Breast epithelium (tissue), 4 donors: ENCODE measurements at places on chromosomes 4 and X.

DNA sequence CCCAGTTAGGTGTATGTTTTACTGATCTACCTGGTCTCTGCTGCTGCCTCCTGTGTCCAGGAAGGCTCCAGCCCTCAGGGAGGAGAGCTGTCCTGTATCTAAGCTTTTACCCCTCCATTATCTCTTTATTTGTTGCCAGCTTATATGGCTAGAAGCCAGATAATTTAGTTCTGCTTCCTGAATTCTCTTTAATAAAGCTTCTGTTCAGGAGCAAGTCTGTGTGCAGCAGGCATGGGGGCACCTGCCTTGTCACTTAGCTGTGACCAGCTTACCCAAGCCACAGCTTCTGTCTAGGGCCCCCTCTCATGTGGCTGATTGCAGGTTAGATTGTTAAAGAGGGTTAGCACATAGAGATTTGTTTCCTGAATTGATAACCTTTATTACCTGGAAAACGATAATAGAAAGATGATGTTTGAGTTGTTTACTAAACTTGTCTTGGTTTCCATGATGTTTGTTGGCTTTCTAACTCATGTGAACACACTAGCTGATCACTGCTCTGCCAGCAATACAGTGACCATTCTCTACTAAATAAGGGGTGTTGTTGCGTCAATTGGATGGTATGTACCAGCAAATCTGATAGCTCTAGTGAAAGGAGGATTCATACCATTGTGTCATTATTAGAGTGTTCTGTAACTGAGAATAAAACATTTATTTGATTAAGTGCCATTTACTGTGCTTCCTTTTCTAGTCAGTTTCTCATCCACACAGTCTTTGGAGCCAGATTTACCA is 189.8 kb upstream of the ANK2 start:
- no peak overlapping the region for H3K4me3 ChIP-seq
- DNase-seq, result no peak
- H3K4me1 ChIP-seq, result no peaks in the 10 kb centered on the region
- no peak overlapping the region for H3K27ac ChIP-seq

GRCh38 chrX:20032201-20032600 is 41.3 kb upstream of the BCLAF3 start:
- H3K36me3 ChIP-seq, result no peaks in the 10 kb centered on the region
- no peak overlapping the region for H3K4me3 ChIP-seq
- H3K27me3 ChIP-seq, result no peaks in the 10 kb centered on the region
- no peaks in the 10 kb centered on the region for H3K4me1 ChIP-seq

- H3K27me3 ChIP-seq, result no peaks in the 10 kb centered on the region
- no peak overlapping the region for H3K4me3 ChIP-seq
- no peaks in the 10 kb centered on the region for H3K4me1 ChIP-seq
- no peaks in the 10 kb centered on the region for H3K36me3 ChIP-seq
Observed at GRCh38 chr4:100804576-100805360, 286.9 kb upstream of the EMCN start.

GRCh38 chr4:181646864-181647263 is 596.3 kb upstream of the TENM3 start:
- H3K4me3 ChIP-seq, result no peak overlapping the region
- DNase-seq, result no peak
- no peaks in the 10 kb centered on the region for H3K27me3 ChIP-seq
- no peak overlapping the region for H3K27ac ChIP-seq
- no peaks in the 10 kb centered on the region for H3K4me1 ChIP-seq
- no peaks in the 10 kb centered on the region for H3K36me3 ChIP-seq

- H3K27me3 ChIP-seq, result no peaks in the 10 kb centered on the region
- DNase-seq, result no peak
- H3K36me3 ChIP-seq, result no peaks in the 10 kb centered on the region
Observed at GRCh38 chrX:2423899-2424298, 76.9 kb downstream of the DHRSX start.

GRCh38 chrX:106726485-106727437 is at the start of gene RNF128:
RNF128 (plus strand) TSS chrX:106726701; CDS start chrX:106726914, 213 bp downstream.
- H3K27ac ChIP-seq, result peak within 1 kb of the TSS; percentile 22
- DNase-seq, result no peak
- H3K4me1 ChIP-seq, result no peaks in the 10 kb centered on the region
- peak within 1 kb of the TSS; percentile 37 for H3K4me3 ChIP-seq
- no peaks in the 10 kb centered on the region for H3K36me3 ChIP-seq

- no peaks in the 10 kb centered on the region for H3K27me3 ChIP-seq
- no peak overlapping the region for H3K27ac ChIP-seq
- H3K36me3 ChIP-seq, result no peaks in the 10 kb centered on the region
Observed at GRCh38 chr4:165016971-165017370, 14.8 kb upstream of the TRIM60 start.

GRCh38 chrX:69503782-69504625 is at the start of gene NALF2:
NALF2 (plus strand) TSS chrX:69504326; CDS start chrX:69505283, 957 bp downstream.
- peak; percentile 54 for DNase-seq
- H3K27me3 ChIP-seq, result peaks cover 72% of the 10 kb centered on the region
- H3K4me1 ChIP-seq, result no peaks in the 10 kb centered on the region
- H3K36me3 ChIP-seq, result no peaks in the 10 kb centered on the region

DNA sequence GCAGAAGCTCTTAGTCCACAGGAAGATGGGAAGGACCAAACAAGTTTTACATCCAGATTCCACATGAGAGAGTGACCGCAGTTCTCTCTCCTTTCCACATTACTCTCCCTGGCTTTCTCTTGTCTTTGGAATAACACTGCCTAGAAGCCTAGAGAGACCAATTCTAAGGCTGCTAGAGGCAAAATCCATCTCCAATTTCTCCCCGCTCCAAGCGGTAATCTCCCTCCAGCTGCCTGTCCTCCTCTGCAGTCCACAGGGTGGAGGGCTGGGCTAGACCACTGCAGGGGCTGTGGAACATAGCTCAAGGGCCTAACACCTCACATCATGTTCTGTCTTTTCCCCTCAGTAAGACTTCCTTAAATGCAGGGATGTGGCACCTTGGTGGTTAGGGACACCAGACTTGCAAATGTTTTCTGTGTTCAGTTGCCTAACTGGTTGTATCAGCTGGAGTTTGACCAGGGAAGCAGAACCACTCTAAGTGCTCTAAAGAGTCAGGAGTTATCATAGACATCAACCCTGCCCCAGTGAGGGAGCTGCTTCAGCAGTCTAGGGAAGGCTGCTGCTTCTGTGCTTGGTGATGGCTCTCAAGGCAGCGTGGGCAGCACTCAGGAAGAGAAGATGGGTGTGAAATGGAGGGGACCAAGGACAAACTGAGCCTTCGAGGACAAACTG is 423.1 kb downstream of the BCOR start:
- H3K4me3 ChIP-seq, result no peak overlapping the region
- H3K4me1 ChIP-seq, result no peaks in the 10 kb centered on the region
- H3K27ac ChIP-seq, result peak overlapping the region; percentile 20
- no peaks in the 10 kb centered on the region for H3K27me3 ChIP-seq
- H3K36me3 ChIP-seq, result no peaks in the 10 kb centered on the region

DNA sequence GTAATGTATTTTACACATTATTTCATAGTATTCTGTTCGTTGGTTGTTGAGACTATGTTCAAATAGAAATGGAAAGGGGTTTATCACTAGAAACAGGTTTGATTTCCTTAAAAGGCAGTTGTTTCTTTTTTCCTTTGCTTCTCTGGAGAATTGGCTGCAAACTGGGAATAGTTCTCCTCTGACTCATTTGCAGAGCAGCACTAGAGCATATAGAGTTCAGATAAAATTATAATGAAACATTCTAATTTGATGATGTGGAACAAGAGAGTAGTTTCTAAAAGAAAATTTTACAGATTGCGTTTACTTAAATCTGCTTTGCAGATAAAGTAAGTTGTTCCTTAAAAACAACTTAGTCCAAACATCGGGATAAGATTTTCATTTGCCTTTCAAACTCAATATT is 29.7 kb downstream of the SYNPO2 start:
- H3K36me3 ChIP-seq, result no peaks in the 10 kb centered on the region
- H3K4me3 ChIP-seq, result no peak overlapping the region
- no peaks in the 10 kb centered on the region for H3K27me3 ChIP-seq
- no peaks in the 10 kb centered on the region for H3K4me1 ChIP-seq

- no peak within 1 kb of the TSS for H3K27ac ChIP-seq
- peak; percentile 26 for DNase-seq
- H3K4me1 ChIP-seq, result no peaks in the 10 kb centered on the region
- no peaks in the 10 kb centered on the region for H3K36me3 ChIP-seq
Observed at GRCh38 chrX:51496501-51497291, at the start of gene NUDT11. NUDT11 (minus strand) TSS chrX:51496592; CDS start chrX:51496444, 148 bp downstream.

DNA sequence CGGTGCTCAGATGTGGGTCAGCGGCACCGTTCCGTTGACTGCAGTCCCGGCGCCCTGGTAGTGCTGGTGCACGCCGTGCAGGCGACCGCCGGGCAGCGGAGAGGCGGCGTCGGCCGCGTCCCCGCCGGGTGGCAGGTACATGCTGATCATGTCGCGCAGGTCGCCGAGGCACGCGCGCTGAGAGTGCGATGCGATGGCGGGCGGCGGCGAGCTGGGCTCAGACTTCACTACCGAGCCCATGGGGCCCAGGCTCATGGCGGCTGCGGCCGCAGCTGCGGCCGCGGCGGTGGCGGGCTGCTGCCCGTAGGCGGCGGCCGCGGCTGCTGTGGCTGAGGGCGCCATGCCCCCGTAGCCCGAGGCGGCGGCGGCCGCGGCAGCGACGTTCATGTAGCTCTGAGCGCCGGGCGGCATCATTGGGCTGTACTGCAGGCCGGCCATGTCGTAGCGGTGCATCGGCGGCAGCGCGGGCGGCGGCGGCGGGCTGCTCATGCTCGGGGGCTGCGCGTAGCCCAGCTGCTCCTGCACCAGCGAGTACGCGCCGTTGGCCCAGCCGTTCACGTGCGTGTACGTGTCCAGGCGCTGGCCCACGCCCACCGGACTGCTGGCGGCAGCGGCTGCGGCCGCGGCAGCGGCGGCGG is 1.0 kb downstream of the SOX3 start:
- no peaks in the 10 kb centered on the region for H3K4me1 ChIP-seq
- H3K27ac ChIP-seq, result no peak overlapping the region
- no peaks in the 10 kb centered on the region for H3K36me3 ChIP-seq
- H3K4me3 ChIP-seq, result peak overlapping the region; percentile 23
- DNase-seq, result no peak
- H3K27me3 ChIP-seq, result peaks cover 99% of the 10 kb centered on the region

DNA sequence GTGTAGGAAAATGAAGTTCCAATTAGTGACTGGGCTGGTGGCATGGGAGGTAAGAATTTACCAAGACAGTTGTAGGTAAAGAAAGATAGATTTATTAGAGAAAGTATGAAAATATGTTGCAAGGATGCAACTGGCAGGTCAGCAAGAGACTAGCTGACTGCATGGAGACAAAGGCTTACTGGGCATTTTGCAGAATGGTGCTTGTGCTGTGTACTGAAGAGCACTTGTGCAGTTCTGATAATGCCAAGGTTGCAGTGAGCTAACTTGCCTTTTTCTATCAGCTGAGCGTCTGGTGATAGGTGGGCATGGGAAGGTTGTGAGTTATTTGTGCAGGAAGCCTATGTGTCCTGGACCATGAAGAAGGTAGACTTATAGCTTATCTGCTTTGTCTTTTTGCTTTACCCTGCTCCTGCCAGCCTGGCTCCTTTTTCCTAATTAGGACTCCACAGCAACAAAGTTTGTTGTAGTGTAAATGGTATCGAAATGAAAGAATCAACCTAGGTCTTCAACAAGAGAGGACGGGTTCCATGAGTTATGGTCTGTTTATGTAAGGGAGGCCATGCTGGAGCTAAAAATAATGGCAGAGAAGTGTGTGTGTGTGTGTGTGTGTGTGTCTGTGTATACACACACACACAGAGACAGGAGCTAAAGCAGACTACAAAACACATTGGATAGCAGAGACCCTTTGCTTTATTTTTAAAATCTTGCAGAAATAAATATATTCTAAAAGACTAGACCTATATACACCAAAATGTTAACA is 15.0 kb downstream of the BST1 start:
- DNase-seq, result no peak
- H3K4me3 ChIP-seq, result no peak overlapping the region
- no peaks in the 10 kb centered on the region for H3K36me3 ChIP-seq
- no peaks in the 10 kb centered on the region for H3K4me1 ChIP-seq

DNA sequence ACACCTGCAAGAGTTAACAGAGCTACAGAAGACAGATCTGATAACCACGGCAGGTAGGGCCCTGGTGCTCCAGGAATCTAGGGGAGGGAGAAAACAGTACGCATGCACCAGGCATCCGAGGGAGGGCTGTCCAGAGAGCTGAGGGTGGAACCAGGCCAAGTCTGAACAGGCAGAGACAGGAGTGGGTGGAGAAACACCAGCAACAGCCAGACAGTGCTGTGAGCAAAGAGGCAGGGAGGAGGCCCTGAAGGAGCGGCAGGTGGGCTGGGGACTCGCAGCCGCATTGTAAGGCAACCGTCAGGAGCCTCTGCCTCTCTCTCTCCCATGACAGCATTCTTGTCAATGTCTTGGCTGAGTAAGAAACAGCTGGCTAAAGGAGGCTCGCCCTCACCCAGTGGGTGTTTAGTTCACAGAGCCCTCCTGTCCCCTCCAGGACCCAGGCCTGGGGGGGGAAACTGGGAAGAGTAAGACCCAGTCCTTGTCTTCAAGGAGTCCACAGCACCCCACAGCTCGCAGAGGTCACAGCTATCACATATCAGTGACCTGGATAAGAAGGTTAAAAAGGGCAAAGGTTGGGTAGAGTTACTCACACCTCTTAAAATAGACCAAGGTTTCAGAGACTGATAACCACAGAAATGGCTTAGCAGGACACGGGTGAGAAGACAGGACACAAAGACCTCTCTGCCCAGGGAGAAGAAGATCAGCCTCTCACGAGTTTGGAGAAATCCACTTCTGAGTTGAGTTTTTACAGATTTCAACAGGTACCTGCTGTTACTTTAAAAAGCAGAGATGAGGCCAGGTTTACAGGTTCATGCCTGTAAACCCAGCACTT is 10.5 kb downstream of the ACSL1 start:
- peaks cover 17% of the 10 kb centered on the region for H3K4me1 ChIP-seq
- H3K36me3 ChIP-seq, result no peaks in the 10 kb centered on the region
- no peaks in the 10 kb centered on the region for H3K27me3 ChIP-seq
- peak overlapping the region; percentile 90 for H3K27ac ChIP-seq

GRCh38 chr4:168618577-168619265 is 121.9 kb downstream of the PALLD start:
- H3K4me3 ChIP-seq, result no peak overlapping the region
- H3K27me3 ChIP-seq, result no peaks in the 10 kb centered on the region
- no peaks in the 10 kb centered on the region for H3K4me1 ChIP-seq
- no peak overlapping the region for H3K27ac ChIP-seq
- no peaks in the 10 kb centered on the region for H3K36me3 ChIP-seq

GRCh38 chr4:99324361-99324760 is 3.2 kb upstream of the ADH1B start:
- no peak for DNase-seq
- H3K36me3 ChIP-seq, result no peaks in the 10 kb centered on the region
- no peak overlapping the region for H3K4me3 ChIP-seq
- H3K27me3 ChIP-seq, result no peaks in the 10 kb centered on the region
- no peaks in the 10 kb centered on the region for H3K4me1 ChIP-seq

- no peaks in the 10 kb centered on the region for H3K4me1 ChIP-seq
- H3K4me3 ChIP-seq, result no peak overlapping the region
- H3K36me3 ChIP-seq, result no peaks in the 10 kb centered on the region
Observed at GRCh38 chrX:3697220-3697684, 16.2 kb downstream of the PRKX start.
